Stimulated activated CD8-positive, alpha-beta memory T cell treated with anti-CD3 and anti-CD28 coated beads, Interleukin-15, amount 100 ng/mL, for 1 hour (primary cell): ENCODE measurements at places on chromosomes 4 and X.

- DNase-seq: no peak
Measured at GRCh38 chrX:68647156-68647957, at the start of gene STARD8. Gene STARD8, plus strand, starts transcription at chrX:68647666. Its CDS starts 217 bp downstream, at chrX:68647883.

DNA sequence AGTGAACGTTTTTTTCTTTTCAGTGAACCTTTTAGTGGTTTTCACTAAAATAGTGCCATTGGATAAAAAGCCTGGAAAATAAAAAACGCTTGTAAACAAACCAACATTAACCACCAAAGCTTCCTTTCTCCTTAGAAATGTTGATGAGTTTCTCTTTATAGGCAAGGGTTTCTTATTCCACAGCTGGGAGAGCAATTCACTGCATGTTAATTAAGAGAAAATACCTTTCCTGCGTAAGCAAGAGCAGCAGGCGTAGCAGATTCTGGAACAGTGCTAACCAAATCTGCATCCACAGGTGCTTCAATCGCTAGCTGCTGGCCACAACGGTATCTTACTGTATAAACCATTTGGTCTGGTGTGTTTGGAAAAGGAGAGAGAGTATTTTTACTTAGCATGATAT, 13.3 kb upstream of the AASDH start:
- no peak for DNase-seq

- DNase-seq: no peak
Measured at GRCh38 chr4:28916585-28916984, 1803.6 kb upstream of the PCDH7 start.

GRCh38 chrX:110167952-110168451, 149.9 kb downstream of the AMMECR1 start:
- no peak for DNase-seq

DNA sequence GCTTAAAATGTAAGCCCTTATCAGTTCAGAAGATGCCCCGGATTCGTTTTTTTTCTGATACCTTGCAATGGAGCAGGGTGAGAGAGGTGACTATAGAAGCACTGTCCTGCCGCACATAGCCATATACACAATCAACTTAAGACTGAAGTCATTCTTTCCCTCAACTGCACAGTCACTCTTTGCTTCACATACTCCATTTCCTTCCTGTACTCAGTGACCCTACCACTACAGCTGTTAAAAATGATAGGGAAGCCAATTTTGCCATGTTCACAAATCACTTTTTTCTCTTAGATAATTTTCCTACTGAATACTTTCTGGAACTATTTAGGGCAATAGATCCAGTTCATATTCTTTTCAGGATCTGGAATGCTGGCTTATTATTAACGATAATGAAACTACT, 300.0 kb downstream of the ANK2 start:
- no peak for DNase-seq

DNA sequence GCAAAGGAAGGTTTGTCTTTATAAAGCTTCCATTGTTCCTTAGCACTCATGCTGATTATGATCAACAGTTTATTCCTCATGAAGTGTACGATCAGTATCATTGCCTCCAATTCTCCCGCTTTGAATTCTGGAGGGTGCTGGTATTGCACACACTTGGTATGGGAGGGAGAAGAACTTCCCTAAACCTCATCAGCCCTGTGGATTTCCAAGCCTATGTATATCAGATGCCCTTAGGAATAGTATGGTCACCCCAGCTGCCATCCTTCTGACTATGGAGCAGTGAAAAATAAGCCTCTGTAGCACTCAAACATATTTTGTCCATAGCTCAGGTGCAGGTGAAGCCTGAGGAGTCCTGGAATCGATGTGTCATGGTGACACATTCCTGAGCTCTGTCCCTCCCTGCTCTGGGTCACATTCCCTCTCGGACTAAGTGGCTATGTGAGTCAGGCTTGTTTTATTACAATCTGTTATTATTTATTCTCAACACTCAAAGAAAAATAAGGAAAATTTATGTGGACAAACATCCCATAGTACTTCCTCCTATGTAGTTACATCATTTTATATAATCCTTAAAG, 2.0 kb upstream of the ZDHHC9 start:
- DNase-seq: no peak

DNA sequence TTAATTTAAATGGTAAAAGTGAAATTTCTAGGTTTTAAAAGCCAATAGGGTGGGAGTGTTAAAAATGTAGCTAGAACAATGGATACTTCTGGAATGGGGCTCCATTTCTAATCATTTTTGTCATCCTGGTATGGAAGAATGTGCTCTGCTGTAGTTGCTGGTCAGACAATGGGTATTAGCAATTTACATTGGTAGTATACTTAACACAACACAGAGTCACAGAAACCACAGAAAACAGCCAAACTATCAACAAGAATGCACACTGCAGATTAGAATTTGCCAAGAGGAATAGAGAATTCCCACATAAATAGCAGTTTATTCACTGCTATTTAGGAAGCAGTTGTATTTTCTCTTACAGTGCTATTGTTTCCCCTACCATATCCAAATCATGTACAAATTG, 319.6 kb downstream of the PPP3CA start:
- no peak for DNase-seq

- peak; percentile 8 for DNase-seq
Measured at GRCh38 chr4:78776729-78777575, 802 bp downstream of the BMP2K start.

DNA sequence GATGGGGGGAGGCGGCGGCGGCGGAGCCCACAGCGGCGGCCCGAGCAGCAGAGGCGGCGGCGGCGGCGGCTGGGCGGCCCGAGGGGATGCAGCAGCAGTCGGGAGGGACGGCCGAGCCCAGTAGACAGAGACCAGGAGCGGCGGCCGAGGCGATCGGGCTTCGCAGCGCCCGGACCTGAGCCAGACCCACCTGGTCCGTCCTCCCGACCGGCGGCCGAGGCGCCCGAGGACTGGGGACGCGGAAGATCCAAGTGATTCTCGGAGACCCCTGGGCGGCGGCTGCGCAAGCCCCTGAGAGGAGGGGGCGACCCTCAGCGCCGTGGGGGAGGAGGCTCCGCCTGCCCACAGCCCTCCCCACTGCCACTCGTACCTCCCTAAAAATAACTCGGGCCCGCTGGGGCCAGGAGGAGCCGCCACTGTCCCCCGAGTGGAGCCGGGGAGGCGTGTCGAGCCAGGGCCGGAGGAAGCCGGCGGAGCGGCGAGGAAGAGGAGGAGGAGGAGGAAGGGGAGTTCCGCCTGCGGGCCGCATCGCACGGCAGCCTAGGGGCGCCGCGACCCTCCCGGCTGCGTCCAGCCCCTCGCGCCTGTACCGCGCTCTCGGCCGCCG, 608 bp downstream of the RAPGEF2 start:
- DNase-seq: no peak

- no peak for DNase-seq
Measured at GRCh38 chr4:109998867-109999584, 86.3 kb downstream of the EGF start.

DNA sequence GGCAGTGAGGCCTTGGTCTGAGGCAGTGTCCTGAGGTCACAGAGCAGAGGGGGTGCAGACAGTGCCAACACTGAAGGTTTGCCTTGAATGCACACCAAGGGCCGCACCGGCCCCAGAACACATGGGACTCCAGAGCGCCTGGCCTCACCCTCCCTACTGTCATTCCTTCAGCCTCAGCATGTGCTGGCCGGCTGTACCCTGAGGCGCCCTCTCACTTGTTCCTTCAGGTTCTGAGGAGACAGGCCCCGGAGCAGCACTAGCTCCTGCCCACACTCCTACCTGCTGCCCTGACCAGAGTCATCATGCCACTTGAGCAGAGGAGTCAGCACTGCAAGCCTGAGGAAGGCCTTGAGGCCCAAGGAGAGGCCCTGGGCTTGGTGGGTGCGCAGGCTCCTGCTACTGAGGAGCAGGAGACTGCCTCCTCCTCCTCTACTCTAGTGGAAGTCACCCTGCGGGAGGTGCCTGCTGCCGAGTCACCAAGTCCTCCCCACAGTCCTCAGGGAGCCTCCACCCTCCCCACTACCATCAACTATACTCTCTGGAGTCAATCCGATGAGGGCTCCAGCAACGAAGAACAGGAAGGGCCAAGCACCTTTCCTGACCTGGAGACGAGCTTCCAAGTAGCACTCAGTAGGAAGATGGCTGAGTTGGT, 2.4 kb downstream of the MAGEA12 start:
- DNase-seq: no peak

DNA sequence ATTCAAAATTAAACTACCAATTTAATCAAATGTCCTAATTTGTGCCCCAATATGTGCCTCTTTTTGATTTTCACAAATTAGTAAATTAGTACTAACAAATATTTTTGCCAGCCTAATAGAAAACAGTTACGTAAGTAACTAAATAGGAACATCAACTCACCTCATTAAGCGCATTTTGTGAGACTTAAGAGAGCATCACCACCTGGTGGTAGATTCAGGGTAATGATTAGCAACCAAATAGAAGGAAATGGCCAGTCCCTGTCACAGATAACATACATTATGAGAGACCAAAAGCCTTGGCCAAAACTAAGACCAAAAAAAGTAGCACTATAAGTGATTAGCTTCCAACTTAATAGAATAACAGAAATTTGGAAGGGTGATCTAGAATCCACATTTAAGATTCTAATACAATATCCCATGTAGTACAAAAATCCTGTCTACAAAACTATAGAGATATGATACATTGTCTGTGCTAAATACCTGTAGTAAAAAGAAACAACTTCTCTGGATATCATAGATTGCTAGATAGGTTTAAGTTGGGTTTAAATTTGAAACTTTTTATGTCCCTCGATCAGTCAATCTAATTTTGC, 46.7 kb downstream of the C4orf46 start:
- DNase-seq: no peak

DNA sequence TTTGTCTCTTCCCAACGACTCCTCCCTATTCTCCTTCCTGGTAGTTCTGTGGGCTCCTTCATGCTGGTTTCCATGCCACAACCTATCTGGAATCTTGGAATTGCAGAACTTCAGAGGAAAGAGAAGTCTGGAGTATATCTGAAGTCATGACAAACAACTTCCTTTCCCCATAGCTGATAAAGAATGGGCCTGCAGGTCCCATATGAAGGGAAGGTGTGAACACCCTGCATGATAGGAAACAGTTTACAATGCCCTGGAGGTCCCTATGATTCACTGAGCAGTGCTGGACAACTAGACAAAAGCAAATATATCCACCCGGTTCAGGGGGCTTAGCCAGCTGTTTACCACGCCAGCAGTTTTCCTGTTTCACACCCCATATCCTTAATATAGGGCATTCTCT, 19.4 kb downstream of the FAM9C start:
- DNase-seq: no peak

DNA sequence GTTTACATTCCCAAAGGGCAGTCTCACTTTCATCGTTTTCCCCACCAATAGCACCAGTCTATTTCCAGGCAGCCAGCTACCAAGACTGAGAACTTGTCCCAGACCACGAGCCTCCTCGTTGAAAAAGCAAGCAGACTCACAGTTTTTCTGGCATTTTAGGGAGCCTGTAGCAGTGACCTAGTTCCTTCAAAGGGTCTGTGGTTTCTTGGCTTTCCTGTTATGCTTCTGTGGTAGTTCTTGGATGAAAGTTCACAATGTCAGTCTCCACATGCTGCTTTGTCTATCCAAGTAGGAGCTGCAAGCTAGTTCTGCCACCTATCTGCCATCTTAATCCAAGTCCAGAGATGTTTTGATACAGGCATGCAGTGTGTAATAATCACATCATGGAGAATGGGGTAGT, 151.6 kb upstream of the ZC4H2 start:
- DNase-seq: no peak

- no peak for DNase-seq
Measured at GRCh38 chr4:53476232-53477037, 99.0 kb downstream of the FIP1L1 start.

DNA sequence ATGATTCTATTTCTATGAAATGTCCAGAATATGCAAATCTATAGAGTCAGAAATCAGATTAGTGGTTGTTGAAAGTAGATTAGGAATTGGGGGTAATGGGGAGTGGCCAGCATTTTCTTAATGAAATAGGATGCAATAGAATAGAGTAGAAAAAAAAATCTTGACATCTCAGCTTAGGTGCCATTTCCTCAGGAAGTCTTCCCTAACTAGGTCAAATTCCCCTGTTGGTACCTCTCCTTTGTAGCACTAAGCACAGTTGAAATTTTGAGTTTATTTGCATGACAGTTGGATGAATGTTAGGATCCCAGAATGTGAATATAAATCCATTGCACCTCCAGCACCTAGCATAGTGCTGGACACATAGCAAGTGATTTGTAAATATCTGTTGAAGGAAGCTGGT, 30.0 kb upstream of the PDK3 start:
- no peak for DNase-seq

DNA sequence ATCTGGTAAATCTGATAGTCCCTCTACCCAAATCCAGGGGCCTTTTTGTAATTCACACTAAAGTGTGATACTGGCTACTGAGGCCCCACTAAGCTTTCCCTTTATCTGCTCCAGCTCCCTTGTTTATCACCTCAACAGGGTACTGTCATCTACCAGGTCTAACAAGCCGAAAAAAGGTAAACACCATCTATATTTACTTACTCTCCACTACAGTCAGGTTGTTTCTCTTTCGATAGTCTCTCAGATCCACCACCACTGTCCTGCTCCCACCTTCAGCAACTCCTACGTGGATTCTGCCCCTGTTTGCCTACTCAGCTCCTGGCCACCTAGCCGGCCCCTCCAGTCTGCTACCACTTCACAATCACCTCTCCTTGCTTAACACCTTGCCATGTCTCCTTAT, 3.3 kb downstream of the ITIH6 start:
- DNase-seq: no peak

GRCh38 chr4:181372014-181372413, 871.2 kb upstream of the TENM3 start:
- DNase-seq: no peak

- no peak for DNase-seq
Measured at GRCh38 chr4:81173213-81173612, 41.8 kb downstream of the PRKG2 start.

DNA sequence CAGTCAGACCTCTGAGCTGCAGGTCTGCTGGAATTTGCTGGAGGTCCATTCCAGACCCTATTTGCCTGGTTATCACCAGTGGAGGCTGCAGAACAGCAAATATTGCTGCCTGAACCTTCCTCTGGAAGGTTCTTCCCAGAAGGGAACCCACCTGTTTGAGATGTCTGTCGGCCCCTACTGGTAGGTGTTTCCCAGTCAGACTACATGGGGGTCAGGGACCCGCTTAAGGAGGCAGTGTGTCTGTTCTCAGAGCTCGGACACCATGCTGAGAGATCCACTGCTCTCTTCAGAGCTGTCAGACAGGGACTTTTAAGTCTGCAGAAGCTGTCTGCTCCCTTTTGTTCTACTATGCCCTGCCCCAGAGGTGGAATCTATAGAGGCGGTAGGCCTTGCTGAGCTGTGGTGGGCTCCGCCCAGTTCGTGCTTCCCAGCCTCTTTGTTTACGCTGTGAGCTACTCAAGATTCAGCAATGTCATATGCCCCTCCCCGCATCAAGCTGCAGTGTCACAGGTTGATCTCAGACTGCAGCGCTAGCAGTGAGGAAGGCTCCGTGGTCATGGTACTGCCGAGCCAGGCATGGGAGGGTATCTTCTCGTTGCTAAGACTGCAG, 44.1 kb upstream of the KDR start:
- no peak for DNase-seq

- DNase-seq: no peak
Measured at GRCh38 chr4:169015186-169015623, 5.2 kb upstream of the CBR4 start.

GRCh38 chr4:48478273-48478672, 4.9 kb upstream of the SLC10A4 start:
- no peak for DNase-seq

- DNase-seq: peak; percentile 10
Measured at GRCh38 chrX:150486011-150486410, 82.4 kb upstream of the MTM1 start.
